ENCODE measurements at places on chromosomes 6 and 20.
A peak's percentile ranks its signal among the peaks of the same experiment; 100 is the strongest.

- DNase-seq = no peak
Observed at GRCh38 chr20:43947316-43947710, 32.7 kb downstream of the TOX2 start.

GRCh38 chr6:52508261-52508739 lies 68.6 kb downstream of the TRAM2 start:
- DNase-seq = no peak

GRCh38 chr6:142356884-142357225 lies 55.0 kb downstream of the ADGRG6 start:
- DNase-seq = no peak

DNA sequence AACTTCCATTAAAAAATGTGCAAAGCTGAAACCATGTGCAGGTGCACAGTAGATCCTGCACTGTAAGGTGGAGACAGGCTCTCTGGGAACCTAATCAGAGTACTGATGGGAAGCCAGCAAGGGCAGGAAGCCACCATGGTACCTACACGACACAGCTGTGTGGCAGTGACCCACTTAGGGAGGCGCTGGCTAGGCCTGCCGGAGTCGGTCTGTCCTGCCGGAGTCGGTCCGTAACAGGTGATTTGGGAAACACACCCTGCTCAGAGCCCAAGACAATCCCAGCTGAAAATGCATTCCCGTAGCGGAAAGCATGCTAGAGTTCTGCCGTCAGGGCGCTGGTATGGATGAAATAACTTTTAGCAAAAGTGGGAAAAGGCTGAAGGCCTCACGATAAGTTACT lies 17.2 kb downstream of the TXNDC5 start:
- DNase-seq = no peak

DNA sequence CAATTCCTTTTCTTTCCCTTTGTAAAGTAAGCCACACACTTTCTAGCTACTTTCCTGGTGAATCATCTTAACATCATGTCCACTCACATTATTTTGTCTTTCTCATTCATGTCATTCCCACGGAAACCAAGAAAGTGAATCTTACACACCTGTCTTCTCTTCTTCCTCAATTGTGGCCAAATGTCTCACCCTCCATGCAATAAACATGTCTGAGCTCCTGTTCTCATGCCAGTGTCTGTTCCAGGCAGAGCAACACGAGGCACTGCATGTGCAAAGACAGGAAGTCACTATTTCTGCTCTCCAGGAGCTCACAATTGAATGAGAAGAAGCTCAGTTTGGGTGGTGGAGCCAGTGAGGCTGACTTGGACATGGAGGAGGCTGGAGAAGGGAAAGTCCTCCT lies 29.0 kb upstream of the TMEM244 start:
- DNase-seq = peak; percentile 9

Measured in KBM-7 (cell line).